GM06990 (cell line): ENCODE measurements at places on chromosomes 1 and 21.

- no peak for DNase-seq
Observed at GRCh38 chr1:180786624-180787023, 126.1 kb upstream of the KIAA1614 start.

DNA sequence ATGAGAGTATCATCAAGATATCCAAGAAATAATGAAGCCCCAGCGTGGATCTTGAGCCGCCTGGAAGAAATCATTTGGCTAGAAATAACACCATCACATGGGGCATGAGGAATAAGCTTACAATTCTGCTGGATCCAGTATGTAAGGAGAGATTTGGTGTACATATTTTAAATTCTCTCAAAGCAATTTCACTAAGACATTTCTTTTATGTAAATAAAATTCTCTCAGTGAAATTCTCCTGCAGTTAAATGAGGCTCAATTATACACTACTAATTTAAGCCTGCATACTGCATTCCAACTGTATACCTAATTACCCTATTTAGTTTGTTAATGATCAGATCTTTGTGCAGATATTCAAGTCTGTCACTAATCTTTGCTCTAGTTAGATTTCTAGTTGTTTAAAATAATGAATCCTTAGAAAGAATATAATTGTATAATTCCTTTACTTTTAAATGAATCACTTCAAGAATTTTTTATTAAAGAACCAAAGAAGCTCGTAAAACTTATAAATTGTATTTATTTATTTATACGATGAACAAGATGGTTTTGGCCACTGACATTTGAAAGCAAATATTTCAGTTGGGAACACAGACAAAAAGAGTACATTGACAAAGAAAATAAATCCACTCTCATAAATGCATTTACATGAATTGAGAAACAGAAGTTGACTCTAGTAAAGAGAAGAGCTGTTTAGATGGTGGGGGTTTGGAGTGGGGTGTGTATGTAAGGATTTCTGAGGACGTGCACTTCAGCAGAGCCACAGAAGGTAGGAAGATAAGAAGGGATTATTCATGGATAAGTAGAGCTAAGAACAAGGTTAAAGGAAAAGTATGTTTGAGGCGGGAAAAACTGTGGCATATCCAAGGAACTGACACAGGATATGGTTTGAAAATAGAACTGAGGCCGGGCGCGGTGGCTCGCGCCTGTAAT lies 466.8 kb downstream of the DSCAM start:
- DNase-seq, result no peak

- no peak for DNase-seq
Observed at GRCh38 chr1:90045853-90046563, 51.1 kb downstream of the ZNF326 start.

- DNase-seq, result no peak
Observed at GRCh38 chr1:53804791-53805505, 33.1 kb downstream of the NDC1 start.

DNA sequence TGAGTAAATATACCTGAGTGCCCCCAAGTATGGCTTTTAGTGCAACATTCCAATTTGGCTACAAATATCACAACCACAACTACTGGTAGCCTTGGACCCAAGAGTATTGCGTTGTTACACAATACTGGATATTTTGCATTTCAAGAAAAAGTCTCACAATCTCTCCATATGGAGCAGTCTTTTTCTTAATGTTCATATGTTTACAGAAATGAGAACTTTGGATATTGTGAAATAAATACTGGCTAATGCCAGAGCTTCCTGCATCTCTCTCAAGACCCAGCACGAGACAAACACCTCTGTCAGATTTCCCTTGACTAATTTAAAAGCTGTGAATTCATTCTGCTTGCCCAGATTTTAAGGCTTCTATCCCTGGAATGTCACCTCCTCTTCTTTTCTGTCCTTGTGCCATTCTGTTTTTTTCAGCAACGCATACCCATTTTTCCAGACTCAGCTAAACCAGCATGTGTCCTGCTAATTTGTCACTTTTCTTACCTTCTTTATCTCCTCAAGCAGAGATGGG lies 136.2 kb upstream of the BACE2 start:
- DNase-seq, result no peak

DNA sequence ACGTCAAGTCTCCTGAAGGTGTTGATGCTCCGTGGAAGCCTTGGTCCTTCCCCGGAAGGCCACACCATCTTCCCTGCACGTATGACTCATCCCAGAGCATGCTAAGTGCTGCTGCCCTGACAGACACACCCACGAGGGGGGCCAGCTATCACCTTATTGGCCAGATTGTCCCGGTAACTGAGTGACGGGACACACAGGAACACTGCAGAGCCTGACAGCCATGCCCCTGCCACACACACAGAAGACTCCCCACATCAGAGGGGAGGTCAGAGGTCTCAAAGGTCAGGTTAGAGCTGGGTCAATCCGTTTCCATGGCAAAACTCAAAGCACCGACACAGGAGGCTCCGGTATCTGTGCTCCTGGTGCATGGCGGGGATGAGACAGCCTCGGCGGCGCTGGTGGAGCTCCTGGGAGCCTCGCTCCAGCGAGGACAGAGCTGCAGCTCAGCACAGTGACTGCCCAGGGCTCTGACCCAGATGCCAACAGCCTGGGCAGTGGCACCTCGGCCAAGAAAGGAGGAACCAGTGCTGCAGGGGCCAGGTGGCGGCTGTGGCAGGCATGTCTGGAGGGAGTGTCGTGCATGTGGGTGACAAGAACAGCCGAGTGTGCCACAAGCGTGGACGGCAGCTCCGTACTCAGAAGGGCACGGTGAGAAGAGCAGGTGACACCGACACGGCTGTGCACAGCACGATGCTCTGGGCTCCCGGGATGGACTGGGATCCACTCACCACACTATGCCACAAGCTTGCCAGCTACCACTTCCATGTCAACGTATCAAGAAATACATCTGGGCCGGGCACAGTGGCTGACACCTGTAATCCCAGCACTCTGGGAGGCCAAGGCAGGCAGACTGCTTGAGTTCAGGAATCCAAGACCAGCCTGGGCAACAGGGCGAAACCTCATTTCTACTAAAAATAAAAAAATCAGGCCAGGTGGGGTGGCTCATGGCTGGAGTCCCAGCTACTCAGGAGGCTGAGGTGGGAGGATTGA lies 14.8 kb upstream of the TMEM240 start:
- DNase-seq, result no peak

DNA sequence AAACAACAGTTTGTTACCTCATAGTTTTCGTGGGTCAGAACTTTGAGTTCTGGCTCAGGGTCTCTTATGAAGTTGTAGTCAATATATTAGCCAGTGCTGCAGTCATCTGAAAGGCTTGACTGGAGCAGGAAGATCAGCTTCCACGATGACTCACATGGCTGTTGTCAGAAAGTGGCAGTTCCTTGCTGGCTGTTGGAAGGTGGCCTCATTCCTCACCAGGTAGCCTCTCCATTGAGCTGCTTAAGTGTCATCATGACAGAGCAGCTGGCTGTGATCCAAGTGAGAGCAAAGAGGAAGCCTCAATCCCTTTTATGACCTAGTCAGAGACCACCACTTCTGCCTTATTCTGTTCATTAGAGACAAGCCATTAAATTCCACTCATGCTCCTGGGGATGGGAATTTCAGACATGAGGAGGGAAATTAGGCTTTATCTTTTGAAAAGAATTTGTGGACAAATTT lies 5.6 kb downstream of the OSBPL9 start:
- no peak for DNase-seq
